ENCODE measurements at places on chromosomes 4 and X.

DNA sequence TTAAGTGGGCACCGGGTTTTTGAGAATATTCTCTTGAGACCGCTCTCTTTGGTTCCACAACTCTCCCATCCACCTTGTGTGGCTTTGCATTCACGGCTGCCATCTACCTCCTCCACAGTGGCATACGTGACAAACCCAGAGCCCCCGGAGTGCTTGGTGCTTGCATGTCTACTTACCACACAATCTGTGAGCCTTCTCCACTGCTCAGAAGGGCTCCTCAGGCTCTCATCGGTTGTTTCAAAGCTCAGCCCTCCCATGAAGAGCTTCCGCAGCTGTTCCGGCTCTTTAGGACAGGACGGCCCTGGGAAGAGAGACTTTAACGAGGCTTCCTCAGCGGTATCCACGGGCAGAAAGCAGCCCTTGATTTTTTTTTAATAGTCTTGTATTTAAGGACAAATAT, 167.6 kb upstream of the ANK2 start:
- no peak for DNase-seq

GRCh38 chr4:77155631-77156452, 1.2 kb upstream of the CCNG2 start:
- no peak for DNase-seq

- DNase-seq, result no peak
These were observed 421.2 kb upstream of the TENM3 start for GRCh38 chr4:181822005-181822375.

DNA sequence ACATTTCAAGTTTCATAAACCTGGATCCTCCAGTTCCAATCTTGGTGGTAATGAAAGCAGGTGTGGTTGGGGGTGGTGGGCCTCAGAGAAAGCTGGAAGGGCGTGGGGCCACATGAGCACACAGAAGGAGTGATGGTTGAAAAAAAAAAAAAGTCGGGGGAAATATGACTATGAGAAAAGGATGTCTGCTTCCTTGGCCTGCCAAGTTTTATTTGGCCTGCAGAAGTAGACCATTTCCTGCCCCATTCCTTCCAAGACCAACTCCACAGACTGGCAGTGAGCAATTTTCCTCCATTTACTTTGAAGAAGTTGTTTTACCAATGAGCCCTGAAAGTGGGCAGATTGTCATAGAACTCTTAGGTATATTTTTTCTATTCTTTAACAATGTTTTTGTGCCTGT, 43.3 kb downstream of the LNX1 start:
- DNase-seq, result no peak

GRCh38 chr4:66704243-66704642, 841.1 kb downstream of the CENPC start:
- no peak for DNase-seq

DNA sequence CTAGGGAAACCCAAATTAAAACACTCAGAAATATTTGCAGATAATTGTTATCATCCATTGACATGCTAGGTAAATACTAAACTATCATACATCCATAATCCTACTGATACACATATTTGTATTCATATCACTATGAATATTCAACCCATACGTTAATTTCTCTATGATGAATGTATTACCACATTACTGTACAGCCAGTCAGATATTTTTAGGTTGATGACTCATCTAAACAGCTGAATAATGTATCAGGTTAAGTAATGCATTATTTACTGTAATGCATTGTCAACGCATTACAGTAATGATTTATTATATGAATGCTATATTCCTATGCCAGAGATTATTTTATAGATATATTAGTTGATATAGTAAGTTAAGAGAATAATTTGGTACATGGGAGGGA, 37.1 kb downstream of the VEGFC start:
- DNase-seq, result no peak

GRCh38 chrX:128650326-128650725, 598.1 kb upstream of the ACTRT1 start:
- no peak for DNase-seq

DNA sequence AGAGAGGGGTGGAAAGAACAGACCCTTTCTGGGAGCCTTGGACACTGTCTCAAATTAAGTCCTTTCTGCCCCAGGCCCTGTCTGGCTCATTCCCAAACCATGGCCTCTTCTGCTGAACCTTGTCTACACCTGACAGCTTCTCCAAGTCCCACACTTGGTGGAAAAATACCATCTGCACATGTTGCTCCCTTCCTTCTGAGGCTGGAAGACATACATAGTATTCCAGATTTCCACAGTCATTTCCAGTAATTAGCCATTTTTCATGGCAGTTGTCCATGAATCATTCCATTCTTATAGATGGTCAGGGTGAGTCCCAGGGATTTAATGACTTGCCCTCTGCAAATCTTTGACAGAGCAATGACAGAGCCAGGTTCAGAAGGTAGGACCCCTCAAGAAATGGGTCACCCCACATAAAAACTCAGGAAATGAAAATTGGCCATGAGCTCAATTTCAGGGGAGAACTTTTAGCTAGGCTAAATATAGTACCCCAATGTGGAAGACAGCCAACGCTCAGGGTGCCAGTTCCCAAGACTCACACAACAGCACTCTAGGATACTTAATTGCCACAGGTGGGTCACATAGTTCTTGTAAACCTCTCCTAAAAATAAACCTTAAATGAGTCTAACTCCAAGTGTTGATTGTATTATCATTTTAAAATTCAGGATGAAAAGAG, 16.2 kb upstream of the DAPP1 start:
- DNase-seq, result no peak

DNA sequence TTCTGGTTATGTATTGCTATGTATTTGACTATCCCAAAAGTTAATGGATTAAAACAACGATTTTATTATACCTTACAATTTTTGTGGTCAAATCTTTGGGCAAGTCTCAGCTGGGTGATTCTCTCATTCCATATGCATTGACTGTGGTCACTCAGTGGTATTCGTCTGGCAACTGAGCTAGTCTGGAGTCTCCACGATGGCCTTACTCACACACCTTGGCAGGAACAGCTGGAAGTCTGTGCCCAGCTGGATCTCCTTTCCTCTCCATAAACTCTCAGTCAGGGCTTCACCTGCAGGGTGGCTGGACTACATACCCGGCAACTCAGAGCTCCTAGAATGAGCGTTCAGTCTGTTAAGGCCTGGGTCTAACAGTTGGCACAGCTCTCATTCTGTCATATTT, 141.1 kb upstream of the WDFY3 start:
- no peak for DNase-seq

DNA sequence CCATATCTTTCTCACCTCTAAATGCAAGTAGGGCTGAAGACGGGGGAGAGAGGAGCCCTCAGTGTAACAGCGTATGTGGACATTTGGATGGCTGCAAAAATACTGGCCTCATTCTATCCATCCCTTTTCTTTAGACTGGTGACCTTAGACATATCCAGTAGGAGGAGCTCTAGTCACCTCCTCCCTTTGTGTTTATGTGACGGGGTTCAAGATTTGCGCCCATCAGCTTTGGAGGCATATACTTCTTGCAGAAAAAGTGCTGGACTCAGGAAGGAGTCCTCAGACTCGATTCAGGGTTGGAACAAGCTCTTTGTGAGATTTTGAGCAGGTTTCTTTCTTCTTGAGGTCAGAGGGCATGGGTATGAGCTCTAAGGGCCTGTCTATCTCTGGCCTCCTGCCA, 86.2 kb downstream of the MAMLD1 start:
- no peak for DNase-seq

DNA sequence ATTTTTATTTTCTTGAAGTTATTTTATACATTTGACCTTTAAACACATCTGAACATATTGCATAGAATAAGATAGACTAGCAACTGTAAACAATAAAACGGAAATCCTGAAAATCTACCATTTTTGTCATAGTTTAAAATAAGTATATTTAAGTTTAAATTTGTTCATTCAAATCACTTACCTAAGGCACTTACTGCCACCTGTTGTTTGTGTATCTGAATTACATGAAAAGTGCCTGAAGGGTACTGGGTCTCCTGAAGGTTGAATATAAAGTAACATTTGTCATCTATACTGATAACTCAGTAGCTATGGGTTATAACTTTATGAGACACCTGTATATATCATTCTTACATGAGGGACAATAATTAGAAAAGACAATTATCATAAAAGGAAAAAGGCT, 38.6 kb downstream of the TRPC5 start:
- DNase-seq, result no peak

GRCh38 chr4:20254511-20255250, 3.0 kb downstream of the SLIT2 start:
- DNase-seq, result no peak

GRCh38 chr4:41098093-41099048, 116.0 kb downstream of the APBB2 start:
- no peak for DNase-seq

DNA sequence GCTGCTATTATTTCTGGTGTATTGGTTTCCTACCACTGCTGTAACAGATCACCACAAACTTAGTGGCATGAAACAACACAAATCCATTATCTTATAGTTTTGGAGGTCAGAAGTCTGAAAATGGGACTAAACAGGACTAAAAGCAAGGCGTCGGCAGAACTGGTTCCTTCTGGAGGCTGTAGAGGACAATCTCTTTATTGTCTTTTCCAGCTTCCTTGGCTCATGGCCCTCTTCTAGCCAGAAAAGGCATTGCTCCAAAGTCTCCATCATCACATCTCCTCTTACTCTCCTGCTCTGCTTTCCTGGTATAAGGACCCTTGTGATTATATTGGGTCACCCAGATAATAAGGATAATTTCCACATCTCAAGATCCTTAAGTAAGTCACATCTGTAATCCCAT, 121.9 kb downstream of the CLCN4 start:
- DNase-seq, result no peak

- no peak for DNase-seq
These were observed 13.6 kb downstream of the HMX1 start for GRCh38 chr4:8857766-8858700.

GRCh38 chr4:98556451-98556850, 102.0 kb downstream of the TSPAN5 start:
- DNase-seq, result no peak

DNA sequence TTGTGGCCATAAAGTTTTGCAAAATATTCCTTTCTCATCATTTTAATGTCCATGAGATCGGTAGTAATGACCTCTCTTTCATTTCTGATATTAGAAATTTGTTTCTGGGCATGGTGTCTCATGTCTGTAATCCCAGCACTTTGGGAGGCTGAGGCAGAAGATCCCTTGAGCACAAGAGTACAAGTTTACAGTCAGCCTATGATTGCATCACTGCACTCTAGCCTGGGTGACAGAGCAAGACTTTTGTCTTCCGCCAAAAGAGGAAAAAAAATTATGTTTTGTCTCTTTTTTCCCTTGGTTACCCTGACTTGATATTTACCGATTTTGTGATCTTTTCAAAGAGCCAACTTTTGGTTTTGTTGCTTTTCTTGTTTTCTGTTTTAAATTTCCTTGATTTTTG, 10.8 kb upstream of the NKAP start:
- DNase-seq, result no peak

- DNase-seq, result no peak
These were observed 5.3 kb upstream of the FGA start for GRCh38 chr4:154595807-154596206.

DNA sequence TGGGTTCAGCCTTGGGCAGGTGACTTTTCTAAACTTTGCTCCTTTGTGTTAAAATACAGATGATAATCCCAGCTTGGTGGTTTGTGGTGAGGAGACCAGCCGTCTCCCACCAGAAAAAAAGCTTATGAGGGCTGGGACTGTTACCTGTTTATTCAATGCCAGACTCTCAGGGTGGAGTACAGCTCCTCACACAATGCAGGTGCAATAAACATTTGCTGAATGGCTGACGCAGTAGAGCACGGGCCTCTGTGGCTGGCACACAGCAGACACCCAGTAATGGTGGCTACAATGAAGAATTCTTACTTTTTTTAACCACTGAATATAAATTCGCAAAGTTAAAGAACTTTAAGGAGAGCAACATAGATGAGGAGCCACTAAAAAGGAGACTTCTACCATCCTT, 30.2 kb downstream of the BEND4 start:
- DNase-seq, result no peak

GRCh38 chr4:189850239-189850856, 90.3 kb upstream of the FRG1 start:
- no peak for DNase-seq

DNA sequence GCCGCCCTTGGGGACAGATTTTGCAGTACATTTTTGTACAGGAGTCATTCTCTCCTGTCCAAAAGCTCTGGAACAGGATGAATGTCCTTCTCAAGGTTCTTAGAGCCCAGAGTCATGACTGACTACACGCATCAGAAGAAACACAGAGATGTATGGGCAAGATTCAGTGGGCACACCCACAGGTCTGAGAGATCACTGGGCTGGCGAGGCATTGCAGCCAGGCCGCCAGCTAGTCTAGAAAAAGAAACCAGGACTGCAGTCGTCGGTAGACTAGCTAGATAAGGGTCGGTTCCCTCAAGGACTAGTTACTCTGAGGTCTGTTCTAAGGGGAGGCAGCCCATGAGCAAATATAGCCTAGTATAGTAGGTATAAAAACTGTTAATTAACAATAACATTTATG, 19.8 kb downstream of the GBA3 start:
- no peak for DNase-seq

DNA sequence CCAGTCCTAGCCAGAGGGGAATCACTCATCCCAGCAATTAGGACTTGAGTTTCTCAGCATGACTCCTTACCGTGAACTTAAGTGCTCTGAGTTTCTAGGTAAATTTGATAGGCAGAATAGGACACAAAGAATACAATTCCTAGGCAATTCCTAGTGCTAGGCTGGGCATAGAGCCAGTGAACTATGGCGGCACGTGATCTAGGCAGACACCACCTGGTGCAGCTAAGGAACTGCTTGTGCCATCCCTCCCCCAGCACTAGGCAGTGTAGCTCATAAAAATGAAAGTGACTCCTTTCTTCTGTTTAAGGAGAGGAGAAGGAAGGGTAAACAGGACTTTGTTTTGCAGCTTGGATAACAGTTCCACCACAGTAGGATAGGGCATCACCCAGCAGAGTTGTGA, 736.3 kb upstream of the PCDH7 start:
- no peak for DNase-seq

DNA sequence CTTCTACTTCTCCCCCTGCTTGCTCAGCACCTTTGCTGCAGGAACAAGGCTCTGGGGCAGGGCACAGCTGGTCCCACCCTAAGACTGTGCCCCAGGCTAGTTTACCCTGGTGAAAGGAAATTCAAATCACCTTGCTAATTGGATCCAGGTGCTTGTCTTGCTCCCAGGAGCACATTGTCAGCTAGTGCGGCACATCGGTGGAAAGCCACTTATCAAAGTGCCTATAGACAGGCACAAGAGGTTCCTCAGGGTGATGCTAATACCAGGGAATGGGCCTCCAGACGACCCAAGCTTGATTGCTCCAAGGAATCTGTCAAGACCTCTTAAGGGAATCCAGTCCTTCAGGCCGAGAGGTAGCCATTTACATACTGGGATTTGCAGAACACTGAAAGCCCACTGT, 64.5 kb upstream of the PRPS1 start:
- DNase-seq, result no peak

DNA sequence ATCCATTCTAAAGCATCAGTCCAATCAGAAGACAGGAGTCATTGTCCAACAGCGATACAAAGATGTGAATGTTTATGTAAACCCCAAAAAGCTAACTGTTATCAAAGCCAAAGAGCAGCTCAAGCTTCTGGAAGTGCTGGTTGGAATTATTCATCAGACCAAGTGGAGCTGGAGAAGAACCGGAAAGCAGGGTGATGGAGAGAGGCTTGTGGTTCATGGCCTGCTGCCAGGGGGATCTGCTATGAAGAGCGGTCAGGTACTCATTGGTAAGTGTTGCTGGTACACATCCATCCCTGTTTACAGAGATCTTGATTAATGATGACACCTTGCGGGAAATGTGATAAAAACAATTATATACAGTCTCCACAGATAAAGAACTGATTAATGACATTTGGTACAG, 11.0 kb downstream of the INTU start:
- no peak for DNase-seq

Measured in stimulated activated naive CD8-positive, alpha-beta T cell treated with anti-CD3 and anti-CD28 coated beads, Interleukin-15, Interleukin-2, amounts not matched to agents 100 U/mL and 50 U/mL, for 24 hours (primary cell).